ENCODE measurements at places on chromosomes 5 and 9.

DNA sequence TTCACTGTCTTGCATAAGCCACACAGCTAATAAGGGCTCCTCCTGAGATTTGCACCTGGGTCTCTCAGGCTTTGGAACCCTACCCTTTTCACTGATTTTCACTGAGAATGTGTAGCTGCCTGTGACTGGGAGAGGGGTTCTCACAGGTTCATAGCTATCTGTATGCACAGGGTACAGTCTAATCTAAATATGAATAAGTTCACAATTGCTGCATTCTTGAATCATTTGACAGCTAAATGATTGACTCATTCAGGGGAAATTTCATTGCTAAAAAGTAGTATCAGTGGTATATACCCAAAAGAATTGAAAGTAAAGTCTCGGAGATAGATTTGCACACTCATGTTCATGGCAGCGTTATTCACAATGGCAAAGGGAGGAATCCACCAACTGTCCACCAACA lies 140.7 kb downstream of the BOD1 start:
- no peak for DNase-seq

DNA sequence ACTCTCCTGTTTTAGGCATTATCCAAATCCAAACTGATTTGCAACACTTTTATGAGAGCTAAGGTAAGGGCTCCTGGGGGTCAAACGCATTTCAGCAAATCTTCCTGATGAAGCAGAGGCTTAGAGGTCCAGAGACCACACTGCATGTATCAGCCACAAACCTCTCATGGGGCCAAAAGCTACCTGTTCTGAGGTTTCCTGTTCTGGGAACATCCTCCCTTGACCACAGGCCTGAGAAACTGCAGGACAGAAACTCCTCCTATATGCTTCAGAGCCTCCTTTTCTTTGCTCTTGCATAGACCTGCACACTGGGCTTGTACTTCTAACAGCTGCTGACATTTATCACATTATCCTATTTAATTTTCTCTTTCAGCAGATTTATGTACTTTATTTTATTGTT lies 92.6 kb downstream of the OR2K2 start:
- DNase-seq: no peak

DNA sequence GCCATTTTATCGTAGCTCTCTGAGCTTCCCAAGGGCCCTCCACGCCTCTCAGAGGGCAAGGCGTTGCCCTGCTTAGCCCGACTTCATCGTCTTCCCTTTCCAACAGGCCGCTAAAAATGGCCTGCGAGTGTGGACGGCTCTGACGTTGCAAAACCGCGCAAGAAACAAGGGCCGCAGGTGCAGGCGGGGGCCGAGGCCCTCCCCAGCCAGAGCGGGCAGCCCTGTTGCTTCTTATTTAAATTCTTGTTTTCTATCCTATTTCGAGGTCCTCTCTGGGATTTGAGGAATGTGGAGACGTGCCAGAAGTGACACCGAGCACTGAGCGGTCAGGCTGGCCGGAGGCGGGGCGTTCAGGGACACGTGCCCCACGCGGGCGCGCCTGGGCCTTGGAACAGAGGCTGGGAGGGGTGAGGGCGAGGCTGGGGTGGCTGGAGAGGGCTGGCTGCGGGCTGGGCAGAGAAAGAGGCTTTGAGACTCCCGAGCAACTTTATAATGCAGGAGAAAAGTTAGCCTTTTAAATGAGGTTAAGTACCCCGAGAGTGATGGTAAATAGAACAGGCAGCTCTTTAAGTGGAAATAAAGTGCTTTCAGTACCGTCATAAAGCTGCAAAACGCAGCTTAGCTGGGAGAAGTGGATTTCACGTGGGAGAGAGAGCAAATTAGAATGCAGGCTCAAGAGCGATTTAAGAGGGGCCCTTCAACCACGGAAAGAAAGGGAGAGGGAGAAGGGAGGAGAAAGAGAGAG lies 243.6 kb downstream of the AUH start:
- DNase-seq: no peak

GRCh38 chr5:78647351-78647818 lies 1.2 kb downstream of the LHFPL2 start:
- no peak for DNase-seq

GRCh38 chr5:169265888-169266287 lies 35.1 kb downstream of the SLIT3 start:
- DNase-seq: peak; percentile 9

GRCh38 chr5:27472000-27472763 lies 433.8 kb upstream of the CDH9 start:
- no peak for DNase-seq

GRCh38 chr5:3993856-3994473 lies 398.3 kb downstream of the IRX1 start:
- DNase-seq: no peak

DNA sequence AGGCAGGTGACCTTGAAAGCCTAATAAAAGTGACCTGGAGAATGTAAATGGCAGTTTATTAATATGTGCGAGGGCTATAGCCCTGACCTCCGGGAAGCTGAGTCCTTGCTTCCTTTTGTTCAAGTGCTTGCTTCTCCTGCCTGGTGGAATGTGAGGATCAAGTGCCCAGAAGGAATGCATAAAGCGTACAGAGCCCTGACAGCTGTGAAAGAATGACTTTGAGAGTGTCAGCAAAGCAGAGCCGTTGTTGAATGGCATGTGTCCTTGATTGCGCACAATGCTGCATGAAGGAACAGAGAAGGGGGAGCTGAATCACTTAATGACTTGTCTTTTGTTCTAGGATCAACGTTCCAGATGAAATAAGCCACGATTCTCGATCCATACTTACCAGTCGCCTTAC lies 133.0 kb downstream of the SLF1 start:
- DNase-seq: no peak

- no peak for DNase-seq
Measured at GRCh38 chr9:128628471-128629048, 28.1 kb downstream of the DYNC2I2 start.

DNA sequence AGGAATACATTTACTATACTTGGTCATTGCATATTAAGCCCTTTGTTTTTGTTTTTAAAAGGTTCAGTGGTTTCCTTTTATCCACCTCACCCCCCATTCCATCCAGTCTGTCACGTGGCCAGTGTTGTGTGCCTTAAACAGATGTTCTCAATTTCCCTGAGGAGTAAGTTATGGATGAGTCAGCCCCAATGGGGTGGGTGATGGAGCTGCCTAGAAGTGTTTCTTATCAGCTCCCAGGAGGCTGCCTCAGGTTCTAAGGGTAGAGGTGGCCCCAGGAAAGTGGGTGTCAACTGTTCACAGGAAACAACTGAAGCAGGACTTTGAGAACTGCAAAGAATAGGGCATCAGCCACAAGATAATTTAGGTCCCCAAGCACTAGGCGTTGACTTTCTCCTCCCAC lies 41.1 kb downstream of the ACTBL2 start:
- no peak for DNase-seq

- no peak for DNase-seq
Measured at GRCh38 chr9:25366906-25367305, 311.3 kb downstream of the TUSC1 start.

GRCh38 chr5:131589510-131590348 lies 45.3 kb downstream of the RAPGEF6 start:
- peak; percentile 43 for DNase-seq

GRCh38 chr9:6926436-6926835 lies 168.7 kb downstream of the KDM4C start:
- DNase-seq: no peak

All from AML-193 (cell line).